Dermis microvascular lymphatic vessel endothelial cell (primary cell): ENCODE measurements at places on chromosomes 4 and X. TPM values are rescaled to one million over a fixed set of nuclear protein-coding genes. Genes with fewer than 3 reads are reported as not detected.

Gene TLR3
- total RNA-seq: 0.51 and 0.76 TPM in 2 replicates

Gene SYTL5
- total RNA-seq: not detected in 2 replicates

Gene PPP2R2C
- total RNA-seq: 0.39 and 0.89 TPM in 2 replicates

Gene LNX1
- total RNA-seq: 4.0 and 5.1 TPM in 2 replicates

Gene GAGE12F
- total RNA-seq: not detected in 2 replicates

Gene GPAT3
- total RNA-seq: 14.5 and 17.3 TPM in 2 replicates

Gene TRIM2
- total RNA-seq: 10.0 and 13.9 TPM in 2 replicates

Gene PABPC1L2A
- not detected in 2 replicates for total RNA-seq

Gene FGD1
- total RNA-seq: 0.77 and 1.8 TPM in 2 replicates

Gene ZDHHC9
- total RNA-seq: 12.7 and 14.9 TPM in 2 replicates

Gene HPSE
- total RNA-seq: 9.2 and 19.7 TPM in 2 replicates

Gene FRMD7
- not detected in 2 replicates for total RNA-seq

Gene IL3RA
- 15.9 and 20.4 TPM in 2 replicates for total RNA-seq
